Esophagus squamous epithelium (tissue), 5 donors: ENCODE measurements at places on chromosomes 12 and 14.

DNA sequence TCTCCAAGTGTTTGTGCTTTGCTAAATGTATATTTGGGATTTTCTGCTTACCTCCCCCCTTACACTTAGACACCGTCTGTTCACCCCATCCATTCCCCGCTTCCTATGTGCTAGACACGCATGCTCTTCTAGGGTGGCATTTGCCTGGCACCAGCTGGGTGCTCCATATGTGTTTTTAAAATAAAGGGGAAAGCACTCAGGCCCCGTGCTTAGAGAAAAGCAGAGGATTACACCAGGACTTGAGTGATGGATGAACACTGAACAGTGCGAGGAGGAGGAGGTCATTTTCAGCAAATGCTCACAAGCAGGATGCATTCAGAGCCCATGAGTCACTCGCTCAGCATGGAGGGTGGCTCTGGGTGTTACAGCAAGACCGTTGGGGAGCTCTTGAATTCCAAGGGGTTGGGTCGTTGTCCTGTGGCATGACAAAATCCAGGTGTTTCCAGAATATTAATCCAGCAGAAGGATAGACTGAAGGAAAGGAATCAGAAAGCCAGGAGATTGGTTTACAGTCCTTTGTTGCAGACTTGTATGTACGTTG, 2.9 kb upstream of the BDKRB1 start:
- no peak for DNase-seq

DNA sequence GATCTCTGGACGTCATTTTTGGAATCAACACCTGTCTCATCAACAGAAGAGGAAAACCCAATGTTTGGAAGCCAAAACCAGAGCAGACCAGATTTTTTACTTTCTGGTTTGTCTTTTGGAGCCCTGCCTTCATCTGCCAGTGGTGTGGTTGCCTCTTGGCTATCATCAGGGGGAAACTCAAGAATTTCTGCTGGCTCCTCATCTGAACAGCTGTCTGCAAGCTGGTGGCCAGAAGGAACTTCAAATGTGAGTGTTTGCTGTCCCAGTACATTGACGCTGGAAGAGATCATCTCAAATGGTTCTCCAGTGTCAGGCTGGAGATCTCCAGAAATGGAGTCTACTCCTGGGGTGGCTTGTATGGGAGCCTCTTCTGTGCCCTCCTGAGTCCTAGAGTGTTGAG, 13.8 kb downstream of the PLD4 start:
- no peak for DNase-seq

GRCh38 chr12:13093191-13093847, 10.1 kb downstream of the GSG1 start:
- DNase-seq, result no peak

- no peak for DNase-seq
These were observed 725.5 kb upstream of the FLRT2 start for GRCh38 chr14:84804468-84804867.

- DNase-seq, result no peak
These were observed 11.7 kb upstream of the CACNA2D4 start for GRCh38 chr12:1929985-1930802.

GRCh38 chr12:84016956-84017355, 895.6 kb downstream of the SLC6A15 start:
- no peak for DNase-seq

DNA sequence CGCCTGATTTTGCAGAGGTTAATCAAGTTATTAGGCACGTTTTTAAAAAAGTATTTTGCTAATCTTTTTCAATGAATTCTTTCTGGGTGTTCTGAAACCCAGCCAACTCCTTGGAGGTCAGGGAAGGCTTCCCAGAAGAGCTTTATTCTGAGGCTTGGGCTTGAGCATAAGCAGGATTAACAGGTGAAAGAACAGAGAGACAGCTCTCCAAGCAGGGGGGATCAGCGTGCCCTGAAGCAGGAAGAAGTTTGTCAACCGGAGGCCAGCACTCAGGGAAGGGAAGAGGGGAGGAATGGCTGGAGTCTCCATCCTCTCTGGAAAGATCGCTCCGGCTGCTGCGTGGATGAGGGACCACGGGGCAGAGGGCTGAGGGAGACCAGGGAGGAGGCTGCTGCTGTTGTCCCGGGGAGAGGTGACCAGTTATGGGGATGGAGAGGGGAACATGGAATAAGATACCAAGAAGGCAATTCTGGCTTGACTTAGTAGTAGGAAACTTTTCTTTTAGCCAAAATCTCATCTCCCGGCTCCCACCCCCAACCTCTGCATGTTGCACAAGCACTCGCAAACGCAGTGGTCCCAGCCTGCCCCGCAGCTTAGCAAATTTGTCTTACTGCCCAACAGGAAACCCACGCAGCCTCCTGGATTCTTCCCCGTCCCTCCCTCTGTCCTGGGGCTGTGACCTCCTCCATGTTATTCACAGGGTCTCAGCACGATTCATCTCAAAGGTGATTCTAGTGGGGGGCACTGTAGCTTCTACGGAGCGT, 1.1 kb upstream of the SSH1 start:
- no peak for DNase-seq

GRCh38 chr12:121968876-121969275, 50.5 kb downstream of the CFAP251 start:
- DNase-seq, result no peak

- DNase-seq, result no peak
These were observed 80.8 kb downstream of the MNAT1 start for GRCh38 chr14:60815371-60815770.

DNA sequence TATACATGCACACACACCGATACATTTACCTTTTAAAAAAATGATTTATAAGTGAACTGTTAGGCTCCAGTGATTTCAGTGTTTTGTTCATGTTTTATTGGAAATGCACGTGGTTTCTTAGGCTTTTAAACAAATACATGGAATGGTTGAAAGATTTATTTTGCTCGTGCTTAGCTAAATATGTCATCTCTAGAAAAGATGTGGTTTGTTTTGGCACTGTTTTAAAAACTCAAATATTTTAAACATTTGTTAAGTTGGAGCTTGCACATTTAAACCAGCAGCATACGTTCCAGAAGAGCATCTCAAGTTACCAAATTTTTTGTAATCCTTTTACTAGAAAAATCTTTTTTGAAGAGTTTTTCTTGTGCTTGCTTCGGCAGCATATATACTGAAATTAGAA, 44.5 kb downstream of the FOXA1 start:
- DNase-seq, result no peak

DNA sequence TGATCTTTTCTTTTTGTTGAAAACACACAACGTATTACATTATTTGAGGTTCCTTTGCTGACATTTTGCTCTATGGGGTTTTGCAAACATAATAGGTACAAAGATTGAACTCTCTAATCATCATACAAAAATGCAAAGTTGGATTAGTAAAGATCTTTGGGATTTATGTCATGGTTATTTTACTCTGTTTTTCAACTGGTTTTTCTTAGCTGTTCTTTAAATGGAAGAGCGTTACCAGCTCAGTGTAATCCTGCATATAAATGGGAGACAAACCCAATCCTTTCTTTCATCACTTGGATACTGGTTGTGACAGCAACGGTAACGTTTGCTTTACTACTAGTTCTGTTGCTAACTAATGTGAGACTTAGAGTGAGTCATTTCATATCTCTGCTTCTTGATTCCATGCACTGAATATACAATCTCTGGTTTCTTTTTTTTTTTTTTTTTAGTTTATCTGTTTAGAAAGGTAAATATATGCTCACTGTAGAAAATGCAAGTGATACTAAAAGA, 104.9 kb upstream of the NOVA1 start:
- no peak for DNase-seq

DNA sequence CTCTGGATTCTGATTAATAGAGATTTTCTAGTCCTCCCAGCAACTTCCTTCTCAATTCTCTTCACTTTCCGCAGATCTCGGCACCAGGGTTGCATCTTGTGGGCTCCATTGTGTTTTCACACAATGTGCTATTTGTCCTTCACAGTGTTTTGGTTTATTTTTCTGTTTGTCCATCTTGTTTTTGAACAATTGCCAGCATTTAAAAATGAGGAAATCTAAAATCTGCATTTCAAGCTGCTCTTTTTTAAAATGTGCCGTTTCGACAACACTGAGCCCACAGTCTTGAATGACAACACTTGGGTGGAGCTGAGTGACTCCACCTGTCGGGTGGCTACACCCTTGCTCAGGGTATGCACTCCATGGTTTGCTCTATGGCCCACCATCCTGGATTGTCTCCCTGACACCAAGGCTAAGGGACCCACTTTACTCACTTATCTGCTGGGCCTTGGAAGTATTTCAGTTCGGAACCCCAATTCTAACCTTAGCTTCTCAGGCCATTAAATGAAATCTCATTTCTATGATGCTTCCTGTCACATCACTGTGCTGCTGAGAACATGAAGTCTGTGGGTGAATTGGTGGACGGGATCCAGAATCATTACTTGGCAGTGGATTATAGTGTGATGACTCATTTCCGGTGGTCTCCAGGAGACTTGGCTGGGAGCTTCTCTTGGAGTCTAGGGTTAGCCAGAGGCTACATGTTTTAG, 3.4 kb upstream of the MYRFL start:
- DNase-seq, result no peak

- no peak for DNase-seq
These were observed 237.1 kb downstream of the SLC41A2 start for GRCh38 chr12:104721039-104721405.

GRCh38 chr12:127489061-127489460, 777.9 kb upstream of the TMEM132C start:
- no peak for DNase-seq

- no peak for DNase-seq
These were observed 334.5 kb downstream of the IPO8 start for GRCh38 chr12:30361145-30361544.
